ENCODE measurements at places on chromosomes 1 and 21. TPM values are rescaled to one million over a fixed set of nuclear protein-coding genes. Genes with fewer than 3 reads are reported as not detected.

The CLDN19 gene
- total RNA-seq: 0.24 TPM

The APOBEC4 gene
- 4.9 TPM for total RNA-seq

The NAV1 gene
- 56.8 TPM for total RNA-seq

The PLA2G2D gene
- 0.16 TPM for total RNA-seq

The FAM72B gene
- 1.3 TPM for total RNA-seq

The RAB7B gene
- total RNA-seq: 1.7 TPM

The STYXL2 gene
- total RNA-seq: 0.19 TPM

GRCh38 chr21:41361053-41361785 is 608 bp upstream of the MX2 start:
- DNase-seq: no peak
- no peaks in the 10 kb centered on the region for H3K27me3 ChIP-seq

- H3K27me3 ChIP-seq: no peaks in the 10 kb centered on the region
- H3K4me3 ChIP-seq: no peak overlapping the region
- no peaks in the 10 kb centered on the region for H3K4me1 ChIP-seq
- DNase-seq: no peak
- H3K27ac ChIP-seq: no peak overlapping the region
Measured at GRCh38 chr21:16264319-16264718, 534.5 kb downstream of the USP25 start.

- no peak overlapping the region for H3K4me3 ChIP-seq
- H3K4me1 ChIP-seq: peaks cover 3% of the 10 kb centered on the region
- H3K36me3 ChIP-seq: no peaks in the 10 kb centered on the region
- H3K27ac ChIP-seq: no peak overlapping the region
Measured at GRCh38 chr1:43331688-43332087, 5.9 kb upstream of the MPL start.

- no peak overlapping the region for H3K4me3 ChIP-seq
- H3K27ac ChIP-seq: no peak overlapping the region
- peaks cover 14% of the 10 kb centered on the region for H3K4me1 ChIP-seq
- no peaks in the 10 kb centered on the region for H3K27me3 ChIP-seq
- H3K36me3 ChIP-seq: no peaks in the 10 kb centered on the region
Measured at GRCh38 chr21:28883931-28884330, 108.7 kb downstream of the LTN1 start.

- no peaks in the 10 kb centered on the region for H3K27me3 ChIP-seq
- H3K4me3 ChIP-seq: no peak overlapping the region
- H3K36me3 ChIP-seq: no peaks in the 10 kb centered on the region
- H3K27ac ChIP-seq: no peak overlapping the region
Measured at GRCh38 chr1:208537198-208537597, 293.0 kb upstream of the PLXNA2 start.

DNA sequence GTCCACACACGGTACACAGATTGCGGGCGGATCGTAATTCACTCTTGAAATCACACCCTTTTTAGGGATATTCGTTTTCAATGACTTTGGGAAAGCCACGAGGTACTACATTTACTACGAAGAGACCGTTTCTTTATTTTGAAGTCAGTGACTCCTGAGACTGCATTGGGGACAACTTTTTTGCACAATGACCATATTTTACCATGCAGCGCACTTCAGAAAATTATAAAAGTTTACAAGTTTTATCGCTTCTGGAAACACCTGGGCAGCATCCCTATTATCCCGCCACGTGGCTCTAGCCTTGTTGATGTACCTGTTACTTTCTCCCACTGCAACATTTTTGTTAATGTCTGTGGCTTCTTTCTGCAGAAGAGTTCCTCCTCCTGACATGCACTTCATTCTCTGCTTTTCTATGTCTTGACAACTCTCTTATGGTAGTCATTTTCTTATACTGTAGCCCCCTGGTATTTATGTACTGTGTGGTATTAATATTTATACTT is 1.3 kb upstream of the AKT3 start:
- H3K4me1 ChIP-seq: peaks cover 16% of the 10 kb centered on the region
- H3K36me3 ChIP-seq: no peaks in the 10 kb centered on the region
- DNase-seq: no peak
- H3K27me3 ChIP-seq: no peaks in the 10 kb centered on the region
- peak overlapping the region; percentile 98 for H3K27ac ChIP-seq
- peak overlapping the region; percentile 96 for H3K4me3 ChIP-seq

GRCh38 chr21:43189936-43190335 is 21.1 kb downstream of the CRYAA start:
- H3K27me3 ChIP-seq: no peaks in the 10 kb centered on the region
- H3K27ac ChIP-seq: no peak overlapping the region
- peak; percentile 9 for DNase-seq
- peaks cover 9% of the 10 kb centered on the region for H3K4me1 ChIP-seq

GRCh38 chr21:46083791-46084561 is 13.9 kb upstream of the COL6A2 start:
- H3K4me1 ChIP-seq: peaks cover 6% of the 10 kb centered on the region
- no peaks in the 10 kb centered on the region for H3K27me3 ChIP-seq
- no peaks in the 10 kb centered on the region for H3K36me3 ChIP-seq
- no peak overlapping the region for H3K4me3 ChIP-seq

GRCh38 chr1:173862769-173863223 is 5.0 kb downstream of the GAS5 start:
- H3K36me3 ChIP-seq: no peaks in the 10 kb centered on the region
- no peaks in the 10 kb centered on the region for H3K27me3 ChIP-seq
- H3K4me1 ChIP-seq: peaks cover 16% of the 10 kb centered on the region
- H3K4me3 ChIP-seq: no peak overlapping the region

GRCh38 chr1:15315815-15316214 is 68.8 kb downstream of the FHAD1 start:
- no peaks in the 10 kb centered on the region for H3K36me3 ChIP-seq
- no peaks in the 10 kb centered on the region for H3K27me3 ChIP-seq
- H3K4me1 ChIP-seq: no peaks in the 10 kb centered on the region
- DNase-seq: no peak
- H3K4me3 ChIP-seq: no peak overlapping the region

DNA sequence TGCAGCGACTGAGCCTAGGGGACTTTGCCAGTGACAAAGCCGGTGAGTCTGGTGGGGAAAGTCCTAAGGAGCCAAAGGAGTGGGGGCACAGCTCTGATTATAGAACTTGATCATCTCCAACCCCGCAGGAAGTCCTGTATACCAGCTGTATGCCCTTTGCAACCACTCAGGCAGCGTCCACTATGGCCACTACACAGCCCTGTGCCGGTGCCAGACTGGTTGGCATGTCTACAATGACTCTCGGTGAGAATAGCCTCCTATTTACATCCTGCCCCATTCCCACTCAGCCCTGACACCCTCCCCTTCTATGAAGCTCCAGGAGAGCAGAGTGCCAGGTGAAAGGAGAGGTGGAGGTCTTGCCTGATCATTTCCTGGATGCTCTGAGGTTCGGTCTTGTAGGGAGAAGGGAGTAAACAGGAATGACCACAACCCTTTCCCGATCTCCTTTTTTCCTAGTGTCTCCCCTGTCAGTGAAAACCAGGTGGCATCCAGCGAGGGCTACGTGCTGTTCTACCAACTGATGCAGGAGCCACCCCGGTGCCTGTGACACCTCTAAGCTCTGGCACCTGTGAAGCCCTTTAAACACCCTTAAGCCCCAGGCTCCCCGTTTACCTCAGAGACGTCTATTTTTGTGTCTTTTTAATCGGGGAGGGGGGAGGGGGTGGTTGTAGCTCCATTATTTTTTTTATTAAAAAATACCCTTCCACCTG is 1.2 kb upstream of the PPOX start:
- no peaks in the 10 kb centered on the region for H3K27me3 ChIP-seq
- peaks cover 19% of the 10 kb centered on the region for H3K4me1 ChIP-seq
- peak overlapping the region; percentile 83 for H3K27ac ChIP-seq
- H3K36me3 ChIP-seq: no peaks in the 10 kb centered on the region
- peak overlapping the region; percentile 74 for H3K4me3 ChIP-seq

GRCh38 chr1:74480068-74480467 is 32.3 kb downstream of the LRRC53 start:
- H3K4me1 ChIP-seq: peaks cover 4% of the 10 kb centered on the region
- H3K27ac ChIP-seq: no peak overlapping the region
- no peak for DNase-seq
- H3K4me3 ChIP-seq: no peak overlapping the region
- H3K36me3 ChIP-seq: no peaks in the 10 kb centered on the region

DNA sequence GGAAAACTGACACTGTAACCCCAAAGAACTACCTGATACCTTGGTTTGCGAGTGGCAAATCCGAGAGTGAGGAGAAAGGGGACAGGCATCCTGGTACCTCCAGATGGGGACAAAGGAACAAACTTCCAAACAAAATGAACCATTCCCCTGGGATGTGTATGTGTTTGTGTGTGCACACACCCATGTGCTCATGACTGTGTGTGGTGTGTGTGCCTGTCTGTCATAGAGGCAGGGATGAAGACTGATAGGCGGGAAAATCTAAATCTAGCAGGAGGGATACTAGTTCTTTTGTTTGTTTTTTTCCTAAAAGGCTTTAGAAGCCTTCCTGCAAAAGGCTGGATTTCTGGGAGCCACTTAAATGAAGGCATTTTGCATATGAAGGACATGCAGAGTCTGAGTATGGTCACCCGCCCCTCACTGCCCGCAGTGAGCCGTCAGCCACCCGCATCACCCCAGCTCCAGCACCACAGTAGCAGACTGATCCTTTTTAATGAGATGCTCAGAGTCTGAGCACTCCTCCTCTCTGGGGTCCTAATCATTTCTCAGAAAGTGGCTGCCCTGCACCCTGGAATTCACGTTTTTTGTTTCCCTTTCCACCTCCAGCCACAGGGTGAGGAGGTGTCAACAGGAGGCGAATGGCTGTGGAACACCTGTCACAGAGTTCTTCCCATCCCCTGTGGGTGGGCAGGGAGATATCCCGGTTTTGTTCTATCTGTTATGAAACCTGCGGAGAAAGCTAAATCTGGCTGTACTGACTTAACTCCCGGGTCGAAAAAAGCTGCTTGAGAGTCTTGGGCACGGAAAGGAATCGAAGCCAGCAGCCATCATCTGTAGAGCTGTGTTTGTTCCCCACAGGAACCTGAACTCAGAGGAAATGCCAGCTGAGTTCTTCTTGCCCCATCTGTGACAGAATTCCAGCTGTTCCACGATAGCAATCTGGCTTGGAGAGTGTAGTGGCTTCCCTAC is 34.9 kb downstream of the UTP25 start:
- no peaks in the 10 kb centered on the region for H3K36me3 ChIP-seq
- H3K27ac ChIP-seq: no peak overlapping the region
- H3K4me1 ChIP-seq: no peaks in the 10 kb centered on the region
- no peak overlapping the region for H3K4me3 ChIP-seq
- no peak for DNase-seq
- no peaks in the 10 kb centered on the region for H3K27me3 ChIP-seq

- no peaks in the 10 kb centered on the region for H3K27me3 ChIP-seq
- no peak for DNase-seq
- no peaks in the 10 kb centered on the region for H3K4me1 ChIP-seq
- H3K4me3 ChIP-seq: no peak overlapping the region
Measured at GRCh38 chr1:101849356-101849755, 147.4 kb downstream of the OLFM3 start.

DNA sequence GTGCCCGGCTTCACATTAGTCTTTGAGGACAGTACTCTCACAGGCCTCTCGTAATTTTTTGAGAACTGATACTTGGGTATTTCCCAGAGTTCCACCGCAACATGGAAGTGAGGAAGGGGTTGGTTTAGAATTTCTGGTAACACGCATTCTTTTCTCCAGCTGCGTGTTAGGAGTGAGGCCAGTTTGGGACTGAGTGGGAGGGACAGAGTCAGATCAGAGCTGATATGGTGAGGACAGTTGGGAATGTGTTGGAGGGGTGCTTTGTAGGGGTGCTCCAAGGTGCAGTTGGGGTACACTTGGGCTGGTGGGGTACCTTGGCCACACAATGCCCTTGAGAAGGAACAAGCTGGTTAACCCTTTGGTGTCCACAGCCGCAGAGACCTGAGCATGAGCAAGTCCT is 6.7 kb downstream of the FBXO6 start:
- H3K36me3 ChIP-seq: no peaks in the 10 kb centered on the region
- no peak overlapping the region for H3K27ac ChIP-seq
- H3K27me3 ChIP-seq: no peaks in the 10 kb centered on the region
- no peaks in the 10 kb centered on the region for H3K4me1 ChIP-seq

GRCh38 chr1:192689459-192689858 is 53.5 kb downstream of the RGS13 start:
- H3K27ac ChIP-seq: no peak overlapping the region
- no peak for DNase-seq
- H3K4me3 ChIP-seq: no peak overlapping the region
- no peaks in the 10 kb centered on the region for H3K36me3 ChIP-seq
- no peaks in the 10 kb centered on the region for H3K27me3 ChIP-seq

GRCh38 chr1:38403667-38404066 is 357.1 kb upstream of the POU3F1 start:
- H3K27ac ChIP-seq: no peak overlapping the region
- H3K4me1 ChIP-seq: no peaks in the 10 kb centered on the region
- no peak overlapping the region for H3K4me3 ChIP-seq
- no peaks in the 10 kb centered on the region for H3K36me3 ChIP-seq

DNA sequence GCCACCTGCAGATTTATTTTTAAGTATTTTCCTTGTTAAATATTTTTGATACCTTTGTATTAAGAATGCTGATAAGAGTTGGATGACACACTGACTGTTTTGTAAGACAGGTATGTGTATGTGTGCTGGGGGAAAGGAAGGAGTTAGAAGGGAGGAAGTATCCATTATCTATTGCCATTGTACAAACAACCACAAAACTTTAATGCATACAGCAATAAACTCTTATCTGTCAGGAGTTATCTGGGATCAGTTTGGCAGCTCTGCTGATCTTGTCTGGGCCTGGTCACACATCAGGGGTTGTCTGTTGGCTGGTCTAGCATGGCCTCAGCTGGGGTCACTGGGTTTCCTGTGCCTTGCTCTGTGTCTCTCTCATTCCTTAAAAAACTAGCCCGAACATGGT is 423.9 kb upstream of the USP24 start:
- H3K4me1 ChIP-seq: no peaks in the 10 kb centered on the region
- H3K4me3 ChIP-seq: no peak overlapping the region
- no peaks in the 10 kb centered on the region for H3K36me3 ChIP-seq
- H3K27me3 ChIP-seq: no peaks in the 10 kb centered on the region

- no peak overlapping the region for H3K4me3 ChIP-seq
- no peaks in the 10 kb centered on the region for H3K36me3 ChIP-seq
- no peaks in the 10 kb centered on the region for H3K27me3 ChIP-seq
- peaks cover 11% of the 10 kb centered on the region for H3K4me1 ChIP-seq
Measured at GRCh38 chr1:3423245-3423829, 31.1 kb upstream of the ARHGEF16 start.

GRCh38 chr1:98749152-98749756 is 87.7 kb downstream of the SNX7 start:
- no peak overlapping the region for H3K4me3 ChIP-seq
- H3K27me3 ChIP-seq: no peaks in the 10 kb centered on the region
- no peak overlapping the region for H3K27ac ChIP-seq
- no peaks in the 10 kb centered on the region for H3K4me1 ChIP-seq

GRCh38 chr1:219784660-219785381 is 143.5 kb downstream of the SLC30A10 start:
- no peak for DNase-seq
- no peaks in the 10 kb centered on the region for H3K4me1 ChIP-seq
- H3K36me3 ChIP-seq: no peaks in the 10 kb centered on the region
- H3K27me3 ChIP-seq: no peaks in the 10 kb centered on the region

DNA sequence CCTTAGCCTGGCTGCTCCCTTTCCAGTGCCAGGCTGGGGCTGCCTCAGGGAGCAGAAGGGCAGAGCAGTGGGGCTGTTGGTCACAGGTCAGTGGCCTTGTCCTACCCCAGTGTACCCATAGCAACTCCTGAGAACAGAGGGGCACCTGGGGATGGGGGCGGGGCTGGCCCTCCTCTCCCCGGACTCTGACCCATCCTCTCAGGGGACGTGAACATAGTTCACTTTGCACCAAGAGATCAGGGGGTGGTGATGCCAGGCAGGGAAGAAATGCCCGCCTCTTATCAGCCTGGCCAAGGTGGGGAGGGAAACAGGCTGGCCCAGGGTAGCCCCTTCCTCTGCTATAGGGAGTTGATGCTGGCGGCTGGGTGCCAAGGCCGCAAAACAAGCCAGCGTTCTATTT is 4.9 kb downstream of the ETNK2 start:
- no peak overlapping the region for H3K4me3 ChIP-seq
- no peaks in the 10 kb centered on the region for H3K27me3 ChIP-seq
- H3K27ac ChIP-seq: peak overlapping the region; percentile 63
- H3K36me3 ChIP-seq: no peaks in the 10 kb centered on the region

All from testis (tissue), 5 donors.